Stomach (tissue), 19 donors: ENCODE measurements at places on chromosomes 13 and 19. TPM values are rescaled to one million over a fixed set of nuclear protein-coding genes. Genes with fewer than 3 reads are reported as not detected.

Gene ZNF439
- 17.0 TPM for total RNA-seq

Gene CCL25
- not detected for total RNA-seq

- H3K27ac ChIP-seq: no peak overlapping the region
- no peaks in the 10 kb centered on the region for H3K27me3 ChIP-seq
Observed at GRCh38 chr19:3544742-3545668, 6.0 kb downstream of the TEKTIP1 start.

DNA sequence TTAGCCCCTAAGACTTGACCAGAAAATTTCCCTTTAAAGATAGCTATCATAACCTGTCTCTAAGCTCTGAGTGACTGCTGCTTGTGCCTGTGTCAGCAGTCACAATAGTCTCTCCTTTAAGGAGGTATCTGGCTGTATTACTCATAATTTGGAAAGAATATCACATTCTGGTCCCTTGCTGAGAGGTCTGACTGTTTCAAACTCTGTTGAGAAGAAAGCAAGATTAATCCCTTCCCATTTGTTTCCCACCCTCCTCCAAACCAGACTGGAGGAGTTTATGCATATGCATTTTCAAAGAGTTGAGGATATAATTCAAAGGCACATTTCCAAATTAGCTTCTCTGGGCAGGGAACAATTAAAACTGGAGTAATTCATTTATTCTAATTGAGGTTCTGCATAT, 2.3 kb downstream of the HTR2A start:
- no peaks in the 10 kb centered on the region for H3K36me3 ChIP-seq
- no peak for DNase-seq
- H3K27ac ChIP-seq: no peak overlapping the region
- H3K4me1 ChIP-seq: peaks cover 34% of the 10 kb centered on the region
- no peaks in the 10 kb centered on the region for H3K27me3 ChIP-seq

- H3K27me3 ChIP-seq: peaks cover 84% of the 10 kb centered on the region
- H3K4me1 ChIP-seq: peaks cover 45% of the 10 kb centered on the region
- DNase-seq: no peak
- H3K36me3 ChIP-seq: no peaks in the 10 kb centered on the region
Observed at GRCh38 chr13:21674490-21675009, 3.7 kb downstream of the FGF9 start.

- H3K27ac ChIP-seq: peak overlapping the region; percentile 17
- H3K27me3 ChIP-seq: no peaks in the 10 kb centered on the region
- H3K4me1 ChIP-seq: no peaks in the 10 kb centered on the region
- no peaks in the 10 kb centered on the region for H3K36me3 ChIP-seq
- H3K4me3 ChIP-seq: no peak overlapping the region
Observed at GRCh38 chr13:32851083-32852069, 164.8 kb upstream of the KL start.

- DNase-seq: no peak
- peaks cover 44% of the 10 kb centered on the region for H3K36me3 ChIP-seq
- H3K27ac ChIP-seq: peak overlapping the region; percentile 97
- peaks cover 61% of the 10 kb centered on the region for H3K4me1 ChIP-seq
Observed at GRCh38 chr19:1132552-1133383, 29.0 kb downstream of the GPX4 start.

- no peaks in the 10 kb centered on the region for H3K36me3 ChIP-seq
- peaks cover 8% of the 10 kb centered on the region for H3K4me1 ChIP-seq
- H3K27me3 ChIP-seq: no peaks in the 10 kb centered on the region
- H3K27ac ChIP-seq: no peak overlapping the region
Observed at GRCh38 chr13:32642316-32642715, 56.1 kb downstream of the PDS5B start.

Gene ZNF799
- 0.45 TPM for total RNA-seq

GRCh38 chr13:96671073-96671472, 323.2 kb downstream of the OXGR1 start:
- H3K27me3 ChIP-seq: no peaks in the 10 kb centered on the region
- no peak for DNase-seq
- H3K27ac ChIP-seq: no peak overlapping the region
- H3K4me1 ChIP-seq: no peaks in the 10 kb centered on the region
- H3K36me3 ChIP-seq: no peaks in the 10 kb centered on the region
- no peak overlapping the region for H3K4me3 ChIP-seq
